Eye (tissue), 1 donor: ENCODE measurements at places on chromosomes 6 and 20.

DNA sequence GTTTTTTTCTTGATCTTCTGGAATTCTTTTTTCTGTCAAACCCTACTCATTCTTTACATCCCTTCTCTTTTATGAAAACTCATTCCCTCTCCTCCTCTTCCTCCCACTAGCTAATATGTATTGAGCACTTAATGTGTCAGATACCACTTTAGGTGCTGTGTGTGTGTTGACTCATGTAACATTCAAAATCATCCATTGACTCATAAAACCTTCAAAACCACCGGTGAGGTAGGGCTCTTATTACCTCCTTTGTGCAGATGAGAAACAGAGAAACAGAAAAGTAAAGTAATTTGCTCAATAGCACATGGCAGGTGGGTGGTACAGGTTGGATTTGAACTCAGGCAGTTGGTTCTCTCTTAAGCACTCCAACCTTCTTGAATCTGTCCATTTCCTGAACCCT, 136.3 kb upstream of the NEDD9 start:
- DNase-seq, result no peak

DNA sequence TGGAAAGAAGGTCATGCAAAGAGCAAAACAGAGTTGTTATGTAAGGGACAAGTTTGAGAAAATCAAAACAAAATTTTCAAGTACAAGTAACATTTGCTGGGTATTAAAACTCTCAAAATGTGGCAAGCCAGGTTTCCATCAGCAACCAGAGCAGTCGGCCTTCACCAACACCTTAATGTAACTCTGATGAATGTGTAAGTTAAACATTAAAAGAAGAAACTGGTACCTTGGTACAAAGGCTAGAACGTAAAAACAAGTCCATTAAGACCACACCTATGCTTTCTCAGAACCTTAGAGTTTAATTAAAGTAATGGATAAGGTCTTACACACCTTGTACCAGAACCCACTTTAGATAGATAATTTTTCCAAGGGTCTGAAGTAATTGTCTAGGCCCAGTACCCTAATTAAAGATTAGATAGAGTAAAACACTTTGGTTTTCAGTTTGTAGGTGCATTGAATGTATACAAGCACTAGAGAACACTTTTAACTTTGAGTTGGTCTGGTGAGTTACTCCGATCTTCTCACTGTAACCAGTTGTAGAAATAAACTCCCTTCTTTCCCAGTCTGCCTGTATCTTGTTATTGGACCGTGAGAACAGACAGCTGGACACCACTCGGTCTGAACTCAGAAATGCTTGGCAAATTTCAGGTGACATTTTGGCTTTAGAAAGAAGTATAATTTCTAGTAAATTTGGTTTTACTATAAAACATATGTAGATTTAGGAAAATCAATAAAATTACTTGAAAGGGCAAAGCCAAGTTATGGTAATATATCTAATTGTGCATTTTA, 319.4 kb downstream of the HTR1B start:
- no peak for DNase-seq

GRCh38 chr6:164051427-164051826, 636.9 kb downstream of the QKI start:
- DNase-seq, result no peak

GRCh38 chr6:149059557-149059956, 258.0 kb upstream of the TAB2 start:
- DNase-seq, result peak; percentile 44

DNA sequence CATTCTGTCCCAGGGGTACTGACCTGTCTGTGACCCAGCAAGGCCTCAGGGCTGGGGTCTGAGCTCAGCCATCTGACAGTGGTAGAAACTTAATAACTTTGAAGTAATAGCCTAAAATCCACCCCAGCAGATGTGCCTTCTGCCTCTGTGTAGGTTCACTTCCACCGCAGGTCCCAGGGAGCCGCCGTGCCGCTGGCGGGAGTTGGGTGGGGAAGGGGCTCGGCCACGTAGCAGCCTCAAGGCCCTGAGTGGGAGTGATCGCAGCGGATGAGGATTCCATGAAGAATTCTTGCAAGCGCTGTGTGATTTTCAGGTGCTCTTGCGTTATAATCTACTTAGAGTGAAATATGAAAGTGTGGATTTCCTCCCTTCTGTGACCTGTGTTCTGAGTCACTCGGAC, 163.7 kb downstream of the DTNBP1 start:
- DNase-seq, result no peak

DNA sequence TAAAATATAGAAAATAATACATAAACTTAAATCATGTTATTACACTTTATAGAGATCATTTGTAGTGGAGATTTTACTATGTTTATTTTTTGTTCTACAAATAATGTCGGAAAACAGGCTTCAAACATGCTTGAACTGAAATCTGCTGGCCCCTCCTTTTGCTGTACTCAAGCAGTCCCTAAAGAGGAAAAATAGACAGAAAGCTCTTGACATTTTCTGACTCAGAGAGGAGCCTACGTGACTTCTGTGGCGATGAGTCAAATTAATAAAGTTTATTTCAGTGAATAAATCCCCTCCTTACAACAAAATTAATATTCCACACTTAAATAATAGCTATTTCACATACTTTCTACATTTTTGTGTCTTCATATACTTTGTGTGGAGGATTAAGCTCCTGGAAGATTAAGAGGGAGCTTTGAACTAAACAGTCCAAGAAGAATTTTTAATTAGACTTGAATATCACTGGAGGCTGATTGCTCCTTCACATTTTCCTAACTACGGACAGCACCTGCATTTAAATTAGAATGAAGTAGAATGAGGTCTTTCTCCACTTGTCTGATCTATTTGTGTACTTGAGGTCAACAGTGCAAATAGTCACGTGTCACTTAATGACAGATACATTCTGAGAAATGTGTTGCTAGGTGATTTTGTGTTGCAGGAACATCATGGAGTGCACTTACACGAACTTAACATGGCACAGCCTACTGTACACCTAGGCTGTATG, 1.7 kb upstream of the TREM1 start:
- DNase-seq, result peak; percentile 50

GRCh38 chr6:32462609-32463008, 22.9 kb downstream of the HLA-DRA start:
- no peak for DNase-seq

GRCh38 chr6:17334265-17334664, 53.1 kb downstream of the RBM24 start:
- DNase-seq, result no peak

GRCh38 chr20:53848304-53848703, 222.1 kb downstream of the BCAS1 start:
- DNase-seq, result no peak

GRCh38 chr6:161436106-161436876, 162.4 kb upstream of the AGPAT4 start:
- no peak for DNase-seq

DNA sequence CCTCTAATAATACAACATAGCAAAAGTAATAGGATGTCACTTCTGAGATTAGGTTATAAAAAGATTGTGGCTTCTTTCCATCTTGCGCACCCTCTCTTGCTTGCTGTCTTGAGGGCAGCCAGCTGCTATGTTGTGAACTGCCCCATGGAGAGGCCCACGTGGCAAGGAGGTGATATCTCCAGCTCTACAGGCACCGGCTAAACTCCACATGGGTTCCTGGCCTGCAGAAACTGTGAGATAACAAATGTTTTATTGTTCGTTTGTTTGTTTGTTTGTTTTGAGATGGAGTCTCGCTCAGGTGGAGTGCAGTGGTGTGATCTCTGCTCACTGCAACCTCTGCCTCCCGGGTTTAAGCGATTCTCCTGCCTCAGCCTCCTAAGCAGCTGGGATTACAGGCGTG, 38.0 kb downstream of the CD40 start:
- DNase-seq, result no peak

DNA sequence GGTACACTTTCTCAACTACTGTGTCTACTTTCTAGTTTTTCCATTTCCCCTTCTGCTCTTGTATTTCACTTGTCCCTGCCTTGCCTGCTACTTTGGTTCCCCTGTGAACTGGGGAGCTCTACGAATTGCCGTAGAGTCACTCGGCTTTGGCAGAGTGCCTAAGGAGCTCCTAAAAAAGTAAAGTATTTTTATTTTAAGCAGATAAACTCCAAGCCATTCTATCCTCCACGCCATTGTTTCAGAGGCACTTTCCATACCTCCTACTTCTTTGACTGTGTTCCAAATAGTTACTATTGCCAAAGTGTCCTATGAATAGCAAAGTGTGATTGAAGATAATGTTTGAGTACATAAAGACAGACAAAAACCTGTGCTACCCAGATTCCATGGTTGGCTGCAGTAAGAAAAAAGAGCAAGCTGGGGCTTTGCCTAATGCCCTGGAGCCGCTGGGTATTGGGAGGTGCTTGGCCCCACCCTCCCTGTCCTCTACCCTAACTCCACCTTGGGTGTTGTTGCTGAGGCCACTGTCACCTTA, 5.1 kb upstream of the MBOAT1 start:
- no peak for DNase-seq

DNA sequence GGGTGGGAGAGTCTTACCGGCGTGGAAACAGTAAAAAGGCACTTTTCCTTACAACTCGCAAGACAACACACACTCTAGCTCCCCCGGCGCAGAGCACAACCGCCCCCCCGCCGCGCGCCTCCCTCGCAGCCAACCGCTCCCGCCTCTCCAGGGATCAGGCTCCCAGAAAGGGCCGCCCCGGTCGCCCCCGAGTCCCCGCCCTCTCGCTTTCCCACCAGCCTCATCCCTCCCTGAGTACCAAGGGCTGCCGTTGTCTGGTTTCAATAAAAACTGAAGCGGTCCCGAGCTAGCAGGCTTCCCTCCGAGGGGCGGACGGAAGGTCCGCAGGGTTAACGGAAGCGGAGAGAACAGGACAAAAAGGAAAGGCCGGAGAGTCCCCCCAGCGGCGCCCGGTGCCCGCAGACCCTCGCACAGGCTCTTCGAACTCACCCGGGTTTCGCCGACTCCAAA, 804 bp downstream of the ELOVL5 start:
- DNase-seq, result peak; percentile 93

DNA sequence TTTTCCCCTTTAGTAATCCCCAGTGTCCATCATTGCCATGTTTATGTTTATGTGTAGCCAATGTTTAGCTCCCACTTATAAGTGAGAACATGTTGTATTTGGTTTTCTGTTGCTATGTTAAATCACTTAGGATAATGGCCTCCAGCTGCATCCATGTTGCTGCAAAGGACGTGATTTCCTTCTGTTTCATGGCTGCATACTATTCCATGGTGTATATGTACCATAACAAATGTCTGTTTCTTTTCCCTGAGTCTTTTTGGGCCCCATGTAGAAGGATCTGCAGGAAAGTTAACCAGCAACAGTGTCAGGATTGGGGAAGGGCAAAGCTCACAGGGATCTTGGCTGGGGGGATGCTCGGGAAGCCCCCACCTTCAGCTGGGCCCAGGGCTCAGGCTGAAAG, 64.3 kb upstream of the SULF2 start:
- DNase-seq, result no peak

DNA sequence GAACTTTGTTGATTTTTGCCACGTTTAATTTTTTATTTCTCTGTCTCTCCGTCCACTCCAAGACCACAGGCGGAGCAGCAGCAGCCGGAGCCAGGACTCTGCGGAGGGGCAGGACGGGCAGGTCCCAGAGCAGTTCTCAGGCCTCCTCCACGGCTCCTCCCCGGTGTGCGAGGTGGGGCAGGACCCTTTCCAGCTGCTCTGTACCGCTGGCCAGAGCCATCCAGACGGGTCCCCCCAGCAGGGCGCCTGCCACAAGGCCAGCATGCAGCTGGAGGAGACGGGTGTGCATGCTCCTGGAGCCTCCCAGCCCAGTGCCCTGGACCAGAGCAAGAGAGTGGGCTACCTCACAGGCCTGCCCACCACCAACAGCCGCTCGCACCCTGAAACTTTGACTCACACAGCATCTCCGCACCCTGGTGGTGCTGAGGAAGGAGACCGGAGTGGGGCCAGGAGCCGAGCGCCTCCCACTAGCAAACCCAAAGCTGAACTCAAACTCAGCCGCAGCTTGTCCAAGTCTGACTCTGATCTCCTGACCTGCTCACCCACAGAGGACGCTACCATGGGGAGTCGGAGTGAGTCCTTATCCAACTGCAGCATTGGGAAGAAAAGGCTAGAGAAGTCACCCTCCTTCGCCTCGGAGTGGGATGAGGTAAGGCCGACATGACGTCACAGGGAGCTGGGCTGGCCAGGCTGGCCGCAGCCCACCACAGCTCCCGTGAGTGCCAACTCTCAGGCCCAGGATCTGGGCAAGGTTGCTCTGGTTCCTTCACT, 123.5 kb downstream of the TCP11 start:
- no peak for DNase-seq

DNA sequence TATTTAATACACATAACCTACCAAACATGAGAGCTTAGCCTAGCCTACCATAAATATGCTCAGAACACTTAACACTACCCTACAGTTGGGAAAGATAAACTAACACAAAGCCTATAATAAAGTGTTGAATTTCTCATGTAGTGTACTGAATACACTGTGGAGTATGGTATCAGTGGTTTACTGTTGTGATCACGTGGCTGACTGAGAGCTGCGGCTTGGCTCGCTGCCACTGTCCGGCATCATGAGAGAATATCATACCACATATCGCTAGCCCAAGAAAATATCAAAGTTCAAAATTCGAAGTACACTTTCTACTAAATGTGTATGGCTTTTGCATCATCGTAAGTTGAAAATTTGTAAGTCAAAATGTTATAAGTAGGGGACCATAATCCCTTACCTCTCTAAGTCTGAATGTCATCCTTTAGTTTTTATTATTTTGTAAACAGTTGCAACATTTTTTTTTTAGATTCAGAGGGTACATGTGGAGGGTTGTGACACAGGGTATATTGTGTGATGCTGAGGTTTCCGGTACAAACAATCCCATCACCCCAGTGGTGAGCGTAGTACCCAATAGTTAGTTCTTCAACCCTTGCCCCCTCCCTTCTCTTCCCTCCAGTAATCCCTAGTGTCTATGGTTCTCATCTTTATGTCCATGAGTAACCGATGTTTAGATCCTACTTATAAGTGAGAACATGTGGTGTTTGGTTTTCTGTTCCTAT, 14.6 kb upstream of the TAAR1 start:
- no peak for DNase-seq

GRCh38 chr6:90184334-90185298, 112.0 kb downstream of the BACH2 start:
- DNase-seq, result peak; percentile 59

DNA sequence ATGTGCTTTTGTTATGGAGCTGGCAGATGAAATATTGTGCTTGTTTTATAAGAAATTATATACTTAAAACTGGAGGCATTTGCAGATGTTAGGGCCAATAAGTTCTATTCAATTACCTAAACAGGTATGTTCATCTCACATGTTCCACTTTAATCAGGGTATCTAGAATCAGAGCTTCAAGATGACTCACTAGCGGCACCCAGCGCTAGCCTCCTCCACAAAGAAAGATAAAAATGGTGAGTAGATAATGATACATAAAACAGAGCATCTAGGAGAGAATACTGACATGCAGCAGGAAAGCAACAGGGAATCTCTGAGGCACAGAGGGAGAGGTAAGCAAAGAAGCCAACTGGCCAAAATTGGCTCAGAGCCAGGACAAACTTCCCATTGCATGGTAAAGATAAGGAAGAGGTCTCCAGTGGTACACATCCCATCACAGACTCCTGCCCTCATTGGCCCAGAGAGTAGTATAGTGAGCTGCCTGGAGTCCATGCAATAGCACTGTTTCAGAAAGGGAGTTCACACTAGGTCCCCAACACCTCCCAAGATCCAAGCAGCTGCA, 200.7 kb upstream of the SPTLC3 start:
- DNase-seq, result no peak
